ENCODE measurements at places on chromosomes 7 and 10.

- no peak overlapping the region for H3K4me3 ChIP-seq
- no peaks in the 10 kb centered on the region for H3K4me1 ChIP-seq
Observed at GRCh38 chr10:70786799-70787415, 1.7 kb upstream of the TBATA start.

- H3K4me1 ChIP-seq, result no peaks in the 10 kb centered on the region
- H3K27ac ChIP-seq, result no peak overlapping the region
- no peak for DNase-seq
- peaks cover 10% of the 10 kb centered on the region for H3K27me3 ChIP-seq
- no peaks in the 10 kb centered on the region for H3K36me3 ChIP-seq
Observed at GRCh38 chr10:75441196-75441595, 9.8 kb downstream of the LRMDA start.

DNA sequence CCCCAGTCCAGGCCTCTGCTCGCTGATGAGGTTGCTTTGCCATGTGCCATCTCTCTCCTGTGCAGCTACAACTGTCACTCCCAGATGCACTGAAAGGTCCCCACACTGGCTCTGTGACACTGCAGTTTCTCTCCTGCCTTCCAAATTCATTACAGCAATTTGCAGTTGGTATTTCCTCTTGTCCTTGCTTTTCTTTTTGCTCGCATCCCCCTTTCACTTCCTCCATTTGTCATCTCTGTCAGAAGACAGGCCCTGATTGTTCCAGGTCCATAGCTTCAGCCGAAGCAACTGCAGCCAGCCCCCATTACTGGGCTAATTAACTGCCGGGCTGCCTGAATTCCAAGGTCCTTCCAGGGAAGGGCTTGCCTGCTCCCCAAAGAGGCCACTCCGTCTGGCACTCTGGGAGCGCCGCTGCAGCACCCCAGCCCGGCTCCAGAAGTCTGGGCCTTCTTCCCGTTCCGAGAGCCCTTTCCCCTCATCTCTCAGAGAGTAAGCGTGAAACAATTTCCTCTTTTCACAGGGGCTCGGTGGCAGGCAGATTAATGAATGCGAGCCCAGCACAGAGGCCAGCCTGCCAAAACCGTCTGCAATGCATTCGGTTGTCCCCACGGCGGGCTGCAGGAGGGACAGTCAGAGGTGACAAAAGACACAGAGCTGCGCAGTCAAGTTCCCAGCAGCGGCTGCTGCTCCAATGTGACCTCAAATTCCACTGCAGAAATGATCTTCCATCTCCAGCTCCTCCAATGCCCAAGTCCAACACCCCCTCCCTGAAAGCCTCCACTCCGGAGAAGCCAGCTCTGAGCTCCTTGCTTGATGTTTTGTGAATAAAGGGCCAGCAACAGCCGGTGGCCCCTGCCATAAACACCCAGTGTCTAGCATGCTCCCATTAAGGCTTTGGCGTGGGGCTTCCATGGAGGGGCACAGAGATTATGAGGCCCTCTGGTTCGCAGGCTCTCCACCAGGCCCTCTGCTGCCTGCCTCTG, 279.4 kb upstream of the HABP2 start:
- no peak overlapping the region for H3K27ac ChIP-seq
- H3K4me1 ChIP-seq, result peaks cover 3% of the 10 kb centered on the region
- H3K27me3 ChIP-seq, result peaks cover 6% of the 10 kb centered on the region
- no peaks in the 10 kb centered on the region for H3K36me3 ChIP-seq

DNA sequence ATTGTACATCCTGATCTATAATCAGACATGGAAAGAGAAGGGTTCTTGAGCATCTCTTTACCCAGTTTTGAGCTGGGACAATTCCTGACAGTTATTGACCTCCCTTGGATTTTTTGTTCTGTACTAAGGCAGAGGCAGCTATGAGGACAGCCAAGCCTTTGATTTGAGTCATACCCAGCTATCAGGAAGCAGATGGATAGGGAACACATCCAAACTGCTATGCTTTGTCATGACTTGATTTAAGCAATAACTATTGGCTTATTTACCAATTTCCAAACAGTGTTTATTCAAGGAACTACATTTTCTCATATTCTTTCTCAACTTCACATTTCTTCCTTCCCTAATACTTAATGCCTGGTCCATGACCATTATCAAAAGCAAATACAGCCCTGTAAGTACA, 396.4 kb upstream of the STEAP1 start:
- no peak overlapping the region for H3K27ac ChIP-seq
- no peak overlapping the region for H3K4me3 ChIP-seq
- H3K27me3 ChIP-seq, result no peaks in the 10 kb centered on the region
- no peaks in the 10 kb centered on the region for H3K36me3 ChIP-seq
- no peak for DNase-seq

- no peak for DNase-seq
- H3K4me1 ChIP-seq, result no peaks in the 10 kb centered on the region
- no peak overlapping the region for H3K27ac ChIP-seq
- peaks cover 6% of the 10 kb centered on the region for H3K36me3 ChIP-seq
Observed at GRCh38 chr7:131307627-131308026, 20.0 kb upstream of the MKLN1 start.
